Fibroblast of the conjunctiva (primary cell): ENCODE measurements at places on chromosomes 16 and 17.

DNA sequence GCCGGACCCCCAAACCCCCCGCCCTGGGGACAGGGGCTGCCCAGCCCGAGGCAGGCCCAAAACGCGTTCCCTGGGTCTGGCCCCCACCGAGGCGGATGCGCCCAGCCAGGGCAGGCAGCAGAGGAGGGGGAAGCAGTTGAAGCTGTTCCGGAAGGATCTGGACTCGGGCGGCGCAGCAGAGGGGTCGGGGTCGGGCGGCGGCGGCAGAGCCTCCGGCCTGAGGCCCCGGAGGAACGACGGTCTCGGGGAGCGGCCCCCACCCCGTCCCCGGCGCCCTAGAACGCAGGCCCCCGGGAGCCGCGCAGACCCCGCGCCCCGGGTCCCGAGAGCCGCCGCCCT lies 22.9 kb upstream of the ZFPM1 start:
- no peak for DNase-seq

GRCh38 chr16:23006380-23006779 lies 142.9 kb downstream of the USP31 start:
- DNase-seq: no peak

- DNase-seq: peak; percentile 94
Measured at GRCh38 chr17:42517516-42517915, 18.5 kb upstream of the NAGLU start.

DNA sequence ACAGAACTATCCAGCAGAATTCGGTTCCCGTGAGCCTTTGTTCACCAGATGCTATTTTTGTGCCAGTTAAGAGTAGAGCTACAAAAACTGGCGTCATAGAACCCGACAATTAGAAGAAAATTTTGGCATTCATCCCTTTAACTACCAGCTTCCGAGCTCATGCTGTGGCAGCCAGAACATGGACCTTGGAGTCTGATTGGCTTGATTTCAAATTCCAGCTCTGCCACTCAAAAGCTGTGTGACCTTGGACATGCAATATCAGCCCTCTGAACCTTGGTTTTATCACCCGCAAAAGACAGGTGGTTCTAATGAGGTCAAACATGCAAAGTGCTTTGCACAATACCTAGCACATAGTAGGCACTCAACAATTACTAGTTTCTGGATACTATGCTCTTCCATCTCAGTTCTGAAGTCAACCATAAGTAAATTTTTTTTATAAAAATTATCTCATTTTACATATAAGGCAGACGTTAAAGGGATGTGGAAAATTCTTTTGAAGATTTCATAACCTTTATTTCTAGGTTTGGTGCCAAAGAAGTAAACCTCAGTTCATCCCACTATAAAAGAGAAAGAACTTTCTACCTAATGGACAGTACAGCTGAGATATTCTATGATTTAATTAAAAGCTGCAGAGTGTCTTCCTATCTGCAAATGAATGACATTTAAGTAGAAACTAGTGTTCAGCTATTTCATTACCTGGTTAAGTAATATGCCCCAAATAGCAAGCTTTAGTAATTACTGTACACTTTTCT lies 331.5 kb downstream of the HAPSTR1 start:
- no peak for DNase-seq

DNA sequence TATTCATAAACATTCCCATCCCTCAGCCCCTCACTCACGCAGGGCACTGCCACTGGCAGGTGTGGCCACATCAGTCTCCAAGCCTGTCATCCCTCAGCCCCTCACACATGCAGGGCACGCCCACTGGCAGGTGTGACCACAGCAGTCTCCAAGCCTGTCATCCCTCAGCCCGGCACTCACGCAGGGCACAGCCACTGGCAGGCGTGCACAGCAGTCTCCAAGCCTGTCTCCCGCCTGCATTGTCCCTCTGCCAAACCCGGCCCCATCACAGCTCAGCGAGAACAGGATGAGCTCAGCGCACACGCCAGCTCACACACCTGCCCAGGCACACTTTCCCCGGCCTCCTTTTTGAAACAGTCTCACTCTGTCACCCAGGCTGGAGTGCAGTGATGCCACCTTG lies 11.4 kb upstream of the KREMEN2 start:
- no peak for DNase-seq

- peak; percentile 59 for DNase-seq
Measured at GRCh38 chr17:45172541-45173286, 11.0 kb downstream of the HEXIM2 start.

DNA sequence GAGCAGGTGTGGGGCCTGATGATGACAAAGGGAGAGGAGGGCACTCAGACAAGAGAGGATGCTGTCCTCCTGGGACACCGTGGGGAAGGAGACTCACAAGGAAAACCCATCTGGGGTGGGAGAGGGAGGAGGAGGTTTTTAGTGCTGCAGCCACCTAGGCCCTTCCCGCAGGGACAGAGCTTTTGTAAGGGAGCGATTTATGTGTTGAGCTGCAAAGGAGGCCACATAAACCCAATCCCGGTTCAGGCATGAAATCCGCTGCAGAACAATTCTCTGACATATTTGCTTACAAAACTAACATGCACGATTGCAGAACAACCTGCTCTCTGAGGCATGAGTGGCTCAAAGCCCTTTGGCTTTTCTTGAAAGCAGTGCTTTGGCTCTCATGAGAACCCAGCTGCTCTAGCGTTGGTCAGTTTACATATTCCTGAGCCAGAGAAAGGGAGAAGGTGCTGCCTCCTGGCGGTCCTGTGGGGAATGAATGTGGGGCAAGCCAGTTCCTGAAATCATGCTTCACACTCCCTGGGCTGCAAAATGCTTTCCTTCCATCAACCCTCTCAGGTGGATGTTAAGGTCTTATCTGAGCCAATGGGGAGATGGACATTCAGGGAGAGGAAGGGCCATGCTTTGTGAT lies 122.4 kb upstream of the NLRP1 start:
- peak; percentile 27 for DNase-seq

DNA sequence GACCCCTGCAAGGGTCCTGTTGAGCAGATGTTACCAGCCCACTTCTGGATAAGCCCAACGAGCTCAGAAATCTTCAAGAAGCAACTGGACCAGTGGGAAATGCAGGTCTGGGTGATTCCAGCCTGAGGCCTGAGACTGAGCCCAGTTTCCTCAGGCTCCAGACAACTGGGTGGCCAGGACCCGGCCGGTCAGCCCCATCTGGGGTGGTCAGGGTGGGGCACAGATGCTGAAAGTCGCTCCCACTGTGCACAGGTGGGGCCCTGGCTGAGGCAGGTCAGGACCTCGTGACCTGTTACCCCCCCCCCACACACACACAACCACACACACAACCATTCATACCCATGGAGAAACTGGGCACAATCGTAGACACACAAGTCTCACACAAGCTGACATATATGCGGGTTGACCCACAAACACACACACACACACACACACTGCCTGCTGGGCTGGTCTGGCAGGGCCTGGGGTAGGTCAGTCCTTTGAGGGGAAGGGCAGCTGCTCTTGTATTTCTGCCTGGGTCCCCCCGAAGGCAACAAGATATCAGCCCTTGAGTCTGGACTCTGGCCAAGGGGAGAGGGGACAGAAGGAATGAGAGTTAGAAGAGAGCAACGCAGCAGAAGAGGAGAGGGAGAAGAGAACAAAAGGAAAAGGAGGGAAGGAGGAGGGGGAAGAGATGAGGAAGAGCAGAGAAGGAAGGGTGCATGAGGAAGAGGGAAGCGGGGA lies 99.0 kb upstream of the CDH5 start:
- DNase-seq: no peak

DNA sequence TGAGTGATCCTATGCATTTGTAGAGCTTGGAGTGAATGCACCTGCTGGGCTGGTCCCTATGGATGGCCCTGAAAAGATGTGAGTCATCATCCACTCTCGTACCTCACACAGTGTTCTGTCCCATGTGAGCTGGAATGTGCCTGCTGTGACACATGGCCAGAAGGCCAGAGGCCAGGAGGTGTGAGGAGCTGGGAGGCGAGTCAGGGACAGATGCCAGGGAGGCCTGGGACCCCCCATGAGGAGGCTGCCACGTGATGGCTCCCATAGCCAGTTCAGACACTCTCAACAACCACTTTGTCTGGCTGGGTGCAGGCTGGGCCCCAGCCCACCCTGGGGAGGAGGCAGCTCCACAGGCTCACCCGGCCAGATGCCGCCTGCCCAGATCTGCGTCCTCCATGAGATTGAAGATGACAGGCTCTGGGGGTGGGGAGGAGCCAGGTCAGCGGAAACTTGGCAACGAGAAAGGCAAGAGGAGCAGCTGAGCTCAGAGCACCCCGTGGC lies 168.8 kb downstream of the C16orf78 start:
- no peak for DNase-seq

- no peak for DNase-seq
Measured at GRCh38 chr17:11029791-11030190, 191.9 kb upstream of the PIRT start.
